Stimulated activated CD8-positive, alpha-beta memory T cell treated with anti-CD3 and anti-CD28 coated beads, Interleukin-7, amount 100 ng/mL, for 48 hours (primary cell): ENCODE measurements at places on chromosomes 1 and 21.

DNA sequence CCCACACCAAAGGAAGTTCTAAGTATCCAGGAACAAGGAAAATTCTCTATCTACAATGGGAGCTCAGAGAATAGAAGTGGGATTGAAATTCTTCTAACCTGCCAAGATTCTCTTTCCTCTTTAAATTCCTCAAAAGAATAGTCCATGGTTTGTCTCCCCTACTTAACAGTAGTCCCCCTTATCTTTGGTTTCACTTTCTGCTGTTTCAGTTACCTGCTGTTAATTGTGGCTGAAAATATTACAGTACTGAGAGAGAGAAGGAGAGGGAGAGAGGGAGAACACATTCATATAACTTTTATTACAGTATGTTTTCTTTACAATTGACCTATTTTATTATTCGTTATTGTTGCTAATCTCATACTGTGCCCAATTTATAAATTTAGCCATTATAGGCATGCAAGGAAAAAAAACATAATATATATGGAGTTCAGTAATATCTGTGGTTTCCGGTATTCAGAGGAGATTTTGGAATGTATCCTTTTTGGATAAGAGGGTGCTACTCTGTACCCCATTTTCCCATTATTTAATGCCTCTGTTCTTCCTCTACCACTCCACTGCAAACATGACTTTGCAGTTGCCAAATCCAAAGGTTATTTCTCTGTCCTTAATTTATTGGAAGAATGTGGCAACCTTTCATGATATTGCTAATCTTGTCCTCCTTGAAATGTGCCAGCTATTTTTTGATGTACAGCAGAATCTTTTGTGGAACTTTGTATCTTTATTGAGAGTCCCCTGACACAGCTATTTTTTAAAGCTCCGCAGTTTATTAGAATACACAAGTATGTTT lies 68.0 kb downstream of the USP25 start:
- no peak for DNase-seq

DNA sequence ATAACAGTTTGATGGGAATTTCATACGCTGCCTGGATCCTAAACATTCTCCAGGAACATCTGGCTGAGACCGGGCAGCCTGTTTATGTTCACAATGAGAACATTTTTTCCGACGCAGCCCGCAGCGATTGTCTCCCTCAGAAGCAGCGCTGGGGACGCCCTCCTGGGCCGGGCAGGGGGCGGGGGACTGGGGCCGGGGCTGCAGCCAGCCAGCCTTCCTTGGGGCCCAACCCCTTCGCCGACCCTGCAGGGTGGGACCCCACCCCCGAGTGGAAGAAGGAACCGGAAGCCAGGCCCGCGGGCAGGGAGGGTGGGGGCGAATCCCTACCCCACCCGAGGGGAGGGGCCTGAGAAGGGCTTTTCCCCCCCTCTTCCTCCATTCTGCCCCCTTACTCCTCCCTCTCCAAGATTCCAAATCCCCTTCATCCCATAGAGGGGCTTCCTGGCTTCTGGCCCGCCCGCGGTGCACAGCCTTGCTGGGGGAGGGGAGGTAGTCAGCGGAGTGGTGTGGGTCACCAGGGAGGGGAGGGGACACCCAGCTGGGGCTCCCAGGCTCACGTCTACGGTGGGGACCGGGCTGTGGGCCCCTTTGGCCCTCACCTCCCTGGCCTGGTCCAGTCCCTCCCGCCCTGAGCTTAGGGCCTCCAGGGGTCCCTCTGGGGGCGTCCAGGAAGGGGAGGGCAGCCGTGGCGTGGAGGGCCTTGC lies 60.6 kb downstream of the WNT9A start:
- no peak for DNase-seq

GRCh38 chr21:24577301-24577700 lies 1030.0 kb downstream of the MRPL39 start:
- DNase-seq, result no peak

- no peak for DNase-seq
Measured at GRCh38 chr1:62613325-62613727, 16.0 kb downstream of the ANGPTL3 start.

- no peak for DNase-seq
Measured at GRCh38 chr1:113701429-113701828, 57.9 kb downstream of the PHTF1 start.

- no peak for DNase-seq
Measured at GRCh38 chr21:31928656-31929055, 55.8 kb downstream of the HUNK start.
